Pulmonary artery endothelial cell (primary cell): ENCODE measurements at places on chromosomes 7 and 10.
A peak's percentile ranks its signal among the peaks of the same experiment; 100 is the strongest.

DNA sequence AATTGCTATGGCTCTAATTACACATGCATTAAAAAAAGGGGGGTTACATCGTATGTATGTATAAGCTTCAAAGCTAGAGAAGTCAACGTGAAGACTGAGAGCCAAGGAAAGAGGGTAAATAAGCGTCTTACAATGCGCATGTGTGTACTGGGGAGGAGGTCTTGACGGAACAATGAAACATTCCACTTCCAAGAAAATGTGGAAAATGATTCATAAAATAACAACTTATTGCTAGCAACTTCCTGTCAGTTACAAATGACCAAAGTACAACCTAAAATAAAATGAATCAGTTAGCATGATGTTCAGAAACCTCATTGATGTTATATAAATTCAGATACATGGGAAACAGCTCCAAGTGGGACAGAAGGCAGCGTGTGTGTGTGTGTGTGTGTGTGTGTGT, 104.1 kb upstream of the RHEB start:
- DNase-seq: peak; percentile 83

- DNase-seq: no peak
Measured at GRCh38 chr10:110568055-110568735, 700 bp downstream of the SMC3 start.

DNA sequence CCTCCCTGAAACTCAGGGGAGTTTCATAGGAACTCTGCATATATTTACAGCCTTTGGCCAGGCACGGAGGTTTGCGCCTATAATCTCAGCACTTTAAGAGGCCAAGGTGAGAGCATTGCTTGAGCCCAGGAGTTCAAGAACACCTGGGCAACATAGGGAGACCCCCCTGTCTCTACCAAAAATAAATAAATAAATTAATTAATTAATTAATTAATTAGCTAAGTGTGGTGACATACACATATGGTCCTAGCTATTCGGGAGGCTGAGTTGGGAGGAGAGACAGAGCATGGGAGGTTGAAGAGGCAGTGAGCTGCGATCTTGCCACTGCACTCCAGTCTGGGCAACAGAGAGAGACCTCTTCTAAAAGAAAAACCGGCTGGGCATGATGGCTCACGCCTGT, 9.4 kb upstream of the LEP start:
- DNase-seq: no peak

DNA sequence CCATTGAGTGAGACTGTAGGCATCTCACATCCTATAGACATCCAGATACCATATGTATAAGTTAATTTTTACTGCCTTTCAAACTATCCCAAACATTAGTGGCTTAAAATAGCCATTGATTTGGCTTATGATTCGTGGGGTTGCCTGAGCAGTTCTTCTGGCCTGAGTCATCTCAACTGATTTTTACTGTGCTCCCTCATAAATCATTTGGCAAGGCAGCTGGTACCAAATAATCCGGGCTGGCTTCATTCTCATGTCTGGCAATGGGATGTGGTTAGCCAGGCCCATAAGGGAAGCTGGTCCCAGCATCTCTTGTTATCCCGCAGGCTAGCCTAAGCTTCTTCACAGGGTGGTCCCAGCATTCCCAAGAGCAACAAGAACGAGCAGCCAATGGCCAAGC, 6.7 kb upstream of the LRGUK start:
- DNase-seq: no peak

- no peak for DNase-seq
Measured at GRCh38 chr7:83289419-83289993, 126.8 kb upstream of the PCLO start.

GRCh38 chr7:1872191-1873069, 202.4 kb downstream of the ELFN1 start:
- no peak for DNase-seq

DNA sequence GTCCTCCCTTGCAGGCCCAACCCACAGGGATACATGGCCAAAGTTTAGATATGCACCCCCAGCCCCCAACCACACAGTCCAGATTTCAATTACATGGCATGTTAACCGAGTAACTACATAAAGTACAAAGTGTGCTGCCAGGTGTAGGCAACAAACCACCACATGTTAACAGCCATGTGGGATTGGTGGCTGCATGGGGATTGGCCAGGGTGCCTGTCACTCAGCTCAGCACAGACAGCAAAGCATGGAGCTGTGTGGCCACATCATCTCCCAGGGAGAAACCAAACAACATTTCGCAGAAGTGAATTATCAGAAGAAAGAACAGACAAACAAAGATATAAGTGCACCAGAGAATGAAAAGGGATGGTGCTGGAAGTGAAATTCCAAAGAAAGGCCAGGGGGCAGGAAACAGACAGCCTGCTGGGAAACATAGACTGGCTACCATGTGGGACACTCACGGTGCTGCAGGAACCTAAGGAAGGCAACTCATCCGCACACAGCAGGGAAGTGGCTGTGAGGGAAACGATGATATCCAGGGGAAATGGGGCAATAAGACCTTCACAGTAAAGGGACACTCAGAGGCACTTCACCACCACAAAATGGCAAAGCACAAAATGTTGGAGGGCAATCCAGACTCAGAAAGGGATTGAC, 171.2 kb downstream of the PTPRN2 start:
- DNase-seq: no peak

GRCh38 chr7:98784216-98784785, 85.5 kb downstream of the TMEM130 start:
- DNase-seq: no peak

GRCh38 chr7:129493555-129493954, 8.8 kb upstream of the SMKR1 start:
- no peak for DNase-seq

DNA sequence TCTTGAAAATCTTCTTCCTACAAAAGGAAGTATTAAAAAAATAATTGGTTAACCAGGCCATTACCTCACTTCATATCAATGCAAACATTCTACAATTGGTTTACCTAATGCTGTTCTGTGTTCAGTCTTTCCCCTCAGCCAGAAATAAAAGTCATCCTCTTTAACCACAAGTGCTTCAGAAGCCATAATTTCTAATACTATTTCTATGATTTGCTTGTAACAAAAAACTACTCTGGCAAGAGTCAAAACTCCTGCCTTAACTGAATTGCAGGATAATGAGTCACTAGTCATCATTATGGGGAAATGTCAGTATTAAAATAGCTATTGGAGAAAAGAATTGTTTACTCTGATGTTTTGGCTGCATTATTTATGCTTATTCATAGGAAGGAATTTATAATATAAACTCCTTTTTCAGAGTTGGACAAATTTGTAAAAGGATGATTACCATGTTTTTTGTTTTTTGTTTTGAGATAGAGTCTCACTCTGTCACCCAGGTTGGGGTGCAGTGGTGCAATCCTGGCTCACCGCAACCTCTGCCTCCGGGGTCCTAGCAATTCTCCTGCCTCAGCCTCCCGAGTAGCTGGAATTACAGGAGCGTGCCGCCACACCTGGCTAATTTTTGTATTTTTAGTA, 55.5 kb upstream of the ODAD2 start:
- peak; percentile 22 for DNase-seq

DNA sequence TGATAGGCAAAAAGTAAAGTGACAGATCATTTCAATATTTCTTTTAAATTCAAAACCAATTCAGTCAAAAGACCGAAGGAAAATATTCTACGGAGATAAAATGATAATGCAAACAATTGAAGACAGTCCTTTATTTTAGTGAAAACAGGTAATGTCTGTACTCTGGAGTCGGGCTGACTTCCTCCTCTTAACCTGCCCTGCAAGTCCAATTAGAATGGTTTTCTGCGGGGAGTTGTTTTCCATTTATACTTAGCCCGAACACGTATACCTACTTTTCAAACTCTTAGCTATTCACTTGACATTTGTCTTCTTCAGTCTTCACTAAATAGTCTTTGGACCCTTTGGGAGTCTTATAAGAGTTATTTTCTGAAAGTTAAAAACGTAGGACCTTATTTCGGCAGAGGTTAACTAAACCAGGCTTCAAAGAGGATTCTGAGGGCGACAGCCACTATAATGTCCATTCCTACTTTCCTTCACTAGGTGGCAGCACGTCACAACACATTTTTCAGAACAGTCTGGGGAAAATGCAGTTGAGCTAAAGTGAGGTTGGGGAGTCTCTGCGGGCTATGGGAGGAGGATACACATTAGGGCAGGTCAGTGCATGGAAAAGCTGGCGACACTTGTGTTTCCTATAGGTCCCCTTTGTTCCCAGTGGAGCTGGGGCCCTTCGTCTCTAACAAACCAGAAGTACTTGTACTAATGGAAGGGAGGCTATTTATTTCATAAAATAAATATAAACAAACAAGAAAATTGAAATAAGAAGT, 472.0 kb downstream of the KCNMA1 start:
- DNase-seq: no peak

DNA sequence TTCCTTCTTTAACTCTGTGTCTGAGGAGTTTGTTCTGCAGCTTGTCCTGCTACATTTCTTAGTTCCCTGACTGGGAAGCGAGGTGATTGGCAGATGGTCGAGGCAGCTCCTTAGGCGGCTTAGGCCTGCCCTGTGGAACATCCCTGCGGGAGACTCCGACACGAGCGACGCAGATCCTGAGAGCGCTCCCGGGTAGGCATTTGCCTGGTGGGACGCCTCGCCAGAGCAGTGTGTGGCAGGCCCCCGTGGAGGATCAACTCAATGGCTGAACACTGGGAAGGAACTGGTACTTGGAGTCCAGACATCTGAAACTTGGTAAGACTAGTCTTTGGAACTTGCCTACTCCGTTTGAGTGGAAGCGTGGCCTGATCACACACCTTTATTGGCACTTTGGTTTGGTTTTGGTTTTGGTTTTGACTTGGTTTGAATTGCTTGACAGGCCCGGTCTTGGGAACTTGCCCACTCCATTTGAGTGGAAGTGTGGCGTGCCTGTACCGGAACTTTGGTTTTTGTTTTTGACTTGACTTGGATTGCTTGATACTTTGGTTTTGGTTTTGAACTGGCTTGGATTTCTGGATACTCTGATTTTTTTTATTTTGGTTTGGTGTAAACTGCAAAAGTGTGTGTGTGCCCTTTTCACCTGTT, 42.6 kb downstream of the MAP3K8 start:
- DNase-seq: no peak

GRCh38 chr10:49279015-49279880, 19.7 kb upstream of the C10orf71 start:
- no peak for DNase-seq

- DNase-seq: peak; percentile 13
Measured at GRCh38 chr10:80596391-80597257, 58.9 kb downstream of the SH2D4B start.

DNA sequence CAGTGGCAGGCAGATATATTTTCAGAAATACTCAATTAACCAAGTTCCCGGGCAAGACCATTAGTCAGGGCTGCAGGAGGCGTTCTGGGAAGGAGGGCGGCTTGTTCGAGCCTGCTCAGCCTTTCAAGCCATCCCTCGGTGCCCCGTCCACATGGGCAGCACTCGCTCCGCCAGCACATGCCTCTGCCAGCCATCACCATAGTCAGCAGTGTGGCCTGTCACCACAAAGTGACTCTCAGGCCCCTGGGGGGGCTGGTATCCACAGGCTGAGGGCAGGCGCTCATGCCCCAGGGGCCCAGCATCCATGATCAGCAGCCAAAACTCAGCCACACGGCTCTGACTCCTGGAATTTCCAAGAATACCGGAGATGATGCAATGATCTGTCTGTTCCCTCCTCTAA, 81.9 kb downstream of the CHST15 start:
- DNase-seq: no peak

- peak; percentile 63 for DNase-seq
Measured at GRCh38 chr10:29689001-29689400, 54.2 kb upstream of the SVIL start.

GRCh38 chr10:86312701-86313270, 53.8 kb downstream of the GRID1 start:
- no peak for DNase-seq

GRCh38 chr10:79129361-79129997, 60.7 kb downstream of the ZMIZ1 start:
- no peak for DNase-seq
